ENCODE measurements at places on chromosomes 7 and 10.

GRCh38 chr7:111833466-111833865 is 271.2 kb upstream of the IMMP2L start:
- no peak for DNase-seq

DNA sequence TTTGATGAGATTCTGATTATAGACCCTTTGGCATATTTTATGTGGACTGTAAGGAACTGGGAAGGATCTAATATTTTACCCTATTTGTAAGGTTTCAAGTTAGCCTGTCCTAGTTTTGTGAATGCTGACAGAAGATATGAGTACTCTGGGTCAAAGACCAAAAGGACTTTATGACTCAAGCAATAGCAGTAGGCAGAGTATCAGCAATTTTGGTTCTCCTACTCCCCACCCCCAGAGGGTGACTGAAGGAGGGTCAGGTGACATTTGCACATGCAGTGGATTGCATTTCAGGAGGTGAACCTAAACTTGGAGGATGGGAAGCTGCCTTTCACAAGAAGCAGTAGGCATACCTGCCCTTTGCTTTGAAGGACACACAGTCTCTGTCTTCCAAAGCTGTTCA is 84.0 kb upstream of the KLF6 start:
- no peak for DNase-seq

- no peak for DNase-seq
Observed at GRCh38 chr10:75801121-75801520, 369.7 kb downstream of the LRMDA start.

GRCh38 chr10:25015828-25016375 is at the start of gene ENKUR:
Gene ENKUR, minus strand, starts transcription at chr10:25016158. Its CDS starts 222 bp downstream, at chr10:25015936.
- peak; percentile 91 for DNase-seq

Data from nucleus accumbens (tissue), 56 donors.